ENCODE measurements at places on chromosomes 1 and 21.

- DNase-seq = no peak
- H3K27ac ChIP-seq = no peak overlapping the region
- no peaks in the 10 kb centered on the region for H3K36me3 ChIP-seq
- H3K27me3 ChIP-seq = no peaks in the 10 kb centered on the region
Observed at GRCh38 chr1:2835650-2836159, 34.2 kb upstream of the TTC34 start.

DNA sequence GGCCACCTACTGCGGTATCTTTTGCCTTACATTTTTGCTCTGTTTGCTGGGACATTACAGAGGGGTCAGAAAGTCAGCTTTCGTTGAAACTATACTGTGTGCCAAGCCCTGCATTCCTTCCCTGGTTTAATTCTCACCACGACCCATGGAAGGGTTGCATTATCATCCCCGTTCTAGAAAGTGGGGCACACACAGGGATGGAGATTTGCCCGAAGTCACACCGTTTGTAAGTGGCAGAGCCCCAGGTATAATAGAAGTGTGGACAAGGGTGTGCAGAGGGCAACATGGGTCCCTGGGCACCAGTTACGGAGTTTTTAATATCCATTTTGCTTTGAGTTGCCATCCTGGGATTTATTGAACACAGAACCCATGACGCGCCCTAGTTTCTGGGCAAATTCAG is 11.8 kb downstream of the DMRTB1 start:
- no peak for DNase-seq
- no peak overlapping the region for H3K27ac ChIP-seq
- no peaks in the 10 kb centered on the region for H3K4me1 ChIP-seq
- H3K27me3 ChIP-seq = peaks cover 3% of the 10 kb centered on the region

DNA sequence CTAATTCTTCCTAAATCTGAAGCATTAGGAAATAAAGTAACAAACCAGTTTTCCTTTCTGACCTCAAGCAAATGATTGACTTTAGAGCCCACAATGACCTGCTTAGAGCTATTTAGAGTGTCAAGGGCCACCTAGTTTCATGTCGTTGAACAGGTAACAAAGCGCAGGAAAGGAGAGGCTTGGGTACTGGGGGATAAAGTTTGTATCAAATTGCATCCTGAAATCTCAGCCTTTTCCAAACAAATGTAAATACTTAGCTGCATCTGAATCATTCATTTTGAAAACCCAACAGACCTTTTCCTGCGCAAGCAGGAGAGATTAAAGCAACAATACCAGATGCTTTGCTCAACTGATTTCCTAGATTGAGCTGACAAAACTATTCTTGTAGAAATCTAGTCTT is 121.2 kb downstream of the NRIP1 start:
- H3K4me1 ChIP-seq = no peaks in the 10 kb centered on the region
- no peaks in the 10 kb centered on the region for H3K36me3 ChIP-seq
- no peak overlapping the region for H3K27ac ChIP-seq
- H3K27me3 ChIP-seq = no peaks in the 10 kb centered on the region

DNA sequence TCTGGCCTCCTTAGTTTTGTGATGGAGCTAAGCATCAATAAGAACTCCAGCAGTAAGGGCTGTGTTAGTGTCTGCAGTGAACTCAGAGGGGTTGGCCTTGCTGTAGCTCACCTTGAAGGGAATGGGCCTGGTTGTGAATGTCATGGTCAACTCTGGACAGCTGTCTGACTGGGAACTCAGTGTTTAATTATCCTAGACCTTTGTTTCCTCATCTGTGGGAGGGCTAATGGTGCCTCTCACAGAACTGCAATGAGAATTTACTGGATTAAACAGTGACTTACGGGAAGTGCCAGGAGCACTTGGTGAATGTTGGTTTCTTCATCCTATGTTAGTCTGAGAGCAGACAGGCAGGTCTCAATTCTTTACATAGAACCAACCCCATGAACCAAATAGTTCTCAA is 23.7 kb downstream of the HMGCS2 start:
- DNase-seq = no peak
- H3K4me3 ChIP-seq = no peak overlapping the region
- H3K4me1 ChIP-seq = peaks cover 5% of the 10 kb centered on the region
- H3K27me3 ChIP-seq = peaks cover 8% of the 10 kb centered on the region
- H3K36me3 ChIP-seq = peaks cover 12% of the 10 kb centered on the region

DNA sequence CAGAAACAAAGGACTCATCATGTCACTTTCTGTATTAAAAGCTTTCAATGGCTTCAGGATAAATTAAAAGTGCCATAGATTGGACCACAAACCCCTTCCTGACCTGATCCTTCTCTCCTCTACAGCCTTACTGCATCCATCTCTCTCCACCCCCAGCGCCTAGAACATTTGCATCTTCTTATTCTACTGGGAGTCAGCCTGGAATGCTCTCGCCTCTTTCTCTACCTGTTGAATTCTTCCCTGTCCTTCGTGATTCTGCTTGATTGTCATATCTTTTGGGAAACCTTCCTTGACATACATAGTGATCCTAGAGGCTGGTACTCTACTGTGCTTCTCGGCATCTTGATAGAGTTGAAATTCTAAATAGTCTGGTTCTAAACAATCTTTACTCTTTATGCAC is 332.0 kb upstream of the PBX1 start:
- no peaks in the 10 kb centered on the region for H3K4me1 ChIP-seq
- no peak overlapping the region for H3K27ac ChIP-seq
- H3K36me3 ChIP-seq = no peaks in the 10 kb centered on the region
- no peak for DNase-seq
- H3K4me3 ChIP-seq = no peak overlapping the region

DNA sequence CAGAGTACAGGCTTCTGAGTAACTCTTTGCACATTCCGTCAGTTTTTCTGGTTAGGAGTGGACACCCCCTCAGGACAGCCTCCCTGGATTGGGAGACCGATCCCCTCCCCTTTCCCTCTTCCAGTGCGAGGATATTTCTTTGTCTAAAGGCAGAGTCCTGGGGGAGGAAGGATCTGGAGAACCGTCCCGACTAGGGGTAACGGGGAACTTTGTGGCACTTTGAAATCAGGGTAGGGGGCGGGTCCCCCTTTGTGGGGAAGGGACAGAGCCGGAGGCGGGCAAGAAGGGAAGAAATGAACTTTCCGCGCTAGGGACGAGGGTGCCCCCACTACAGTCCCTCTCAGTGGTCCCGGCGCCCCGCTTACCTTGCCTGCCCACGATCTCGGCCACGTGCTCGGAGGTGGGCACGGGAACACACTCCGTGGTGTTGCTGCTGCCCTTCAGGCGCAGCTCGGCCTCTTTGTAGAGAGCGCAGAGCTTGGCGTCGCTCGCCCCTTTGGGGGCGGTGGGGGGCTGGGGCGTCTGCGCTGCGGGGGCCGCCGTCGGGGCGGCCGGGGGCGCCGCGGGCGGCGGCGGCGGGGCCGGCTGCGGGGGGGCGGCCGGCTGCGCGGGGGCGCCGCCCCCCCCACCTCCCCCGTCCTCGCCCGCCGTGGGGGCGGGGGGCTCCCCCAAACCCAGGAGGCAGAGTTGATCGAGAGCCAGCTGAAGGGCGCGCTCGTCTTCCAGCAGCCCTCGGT is 917 bp downstream of the MEX3A start:
- H3K36me3 ChIP-seq = no peaks in the 10 kb centered on the region
- H3K4me3 ChIP-seq = peak overlapping the region; percentile 75
- no peak for DNase-seq
- peaks cover 4% of the 10 kb centered on the region for H3K4me1 ChIP-seq

GRCh38 chr1:65812065-65812464 is 19.4 kb downstream of the PDE4B start:
- peak overlapping the region; percentile 85 for H3K27ac ChIP-seq
- peaks cover 21% of the 10 kb centered on the region for H3K27me3 ChIP-seq
- peaks cover 1% of the 10 kb centered on the region for H3K36me3 ChIP-seq
- H3K4me3 ChIP-seq = no peak overlapping the region
- H3K4me1 ChIP-seq = peaks cover 19% of the 10 kb centered on the region
- DNase-seq = peak; percentile 74

DNA sequence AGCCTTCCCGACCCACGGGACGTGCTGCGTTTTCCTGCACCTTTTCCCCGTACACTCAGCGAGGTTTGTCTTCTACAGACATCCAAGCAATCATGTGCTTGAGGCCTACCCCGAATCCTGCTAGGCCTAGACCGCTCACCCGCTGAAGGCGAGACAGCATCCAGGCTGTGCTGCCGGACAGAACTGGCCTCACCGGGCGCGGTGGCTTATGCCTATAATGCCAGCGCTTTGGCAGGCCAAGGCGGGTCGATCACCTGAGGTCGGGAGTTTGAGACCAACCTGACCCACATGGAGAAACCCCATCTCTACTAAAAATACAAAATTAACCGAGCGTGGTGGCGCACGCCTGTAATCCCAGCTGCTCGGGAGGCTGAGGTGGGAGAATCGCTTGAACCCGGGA is 54.1 kb downstream of the ECE1 start:
- no peaks in the 10 kb centered on the region for H3K27me3 ChIP-seq
- H3K4me1 ChIP-seq = no peaks in the 10 kb centered on the region
- DNase-seq = no peak

DNA sequence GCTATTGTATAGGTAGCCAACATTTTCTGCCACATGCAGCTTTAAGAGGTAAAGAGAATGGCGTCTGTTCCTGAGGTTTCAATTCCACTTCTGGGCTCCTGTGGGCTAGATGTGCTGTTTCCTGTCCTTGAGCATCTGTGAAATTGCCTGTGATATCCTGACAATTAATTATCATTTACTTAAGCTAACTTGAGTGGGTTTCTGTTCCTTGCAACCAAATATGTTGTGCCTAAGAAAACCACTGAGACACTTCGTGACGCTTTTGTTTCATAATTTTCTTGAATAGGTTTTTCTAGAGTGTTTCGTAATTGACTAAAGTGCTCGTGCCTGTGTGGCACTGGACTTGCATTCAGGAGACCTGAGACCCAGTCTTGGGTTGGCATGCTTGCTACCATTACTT is 127.3 kb upstream of the POU3F1 start:
- no peak overlapping the region for H3K27ac ChIP-seq
- no peaks in the 10 kb centered on the region for H3K27me3 ChIP-seq
- H3K4me1 ChIP-seq = no peaks in the 10 kb centered on the region
- no peaks in the 10 kb centered on the region for H3K36me3 ChIP-seq
- no peak overlapping the region for H3K4me3 ChIP-seq

DNA sequence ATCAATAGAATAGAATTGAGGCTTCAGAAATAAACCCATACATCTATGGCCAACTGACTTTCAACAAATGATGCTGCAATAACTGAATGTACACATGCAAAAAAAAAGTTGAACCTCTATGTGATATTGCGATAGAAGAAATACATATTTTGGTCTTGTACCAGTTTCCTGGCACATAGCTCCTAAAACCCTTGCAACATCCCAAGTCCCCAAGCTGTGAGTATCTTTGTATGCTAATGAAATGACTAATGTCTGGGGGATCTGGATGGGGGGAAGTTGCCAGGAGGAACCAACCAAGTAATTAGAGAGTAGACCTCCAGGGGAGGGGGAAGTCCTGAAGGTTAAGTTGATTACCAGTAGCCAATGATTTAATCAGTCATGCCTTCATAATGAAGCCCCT is 24.4 kb downstream of the BLZF1 start:
- no peak for DNase-seq
- H3K4me3 ChIP-seq = no peak overlapping the region
- H3K4me1 ChIP-seq = peaks cover 14% of the 10 kb centered on the region
- no peaks in the 10 kb centered on the region for H3K27me3 ChIP-seq

GRCh38 chr1:174742805-174743653 is 256.7 kb upstream of the CACYBP start:
- peaks cover 3% of the 10 kb centered on the region for H3K27me3 ChIP-seq
- peaks cover 1% of the 10 kb centered on the region for H3K4me1 ChIP-seq
- no peaks in the 10 kb centered on the region for H3K36me3 ChIP-seq
- H3K27ac ChIP-seq = no peak overlapping the region

GRCh38 chr1:103171041-103171590 is 62.8 kb upstream of the COL11A1 start:
- H3K27me3 ChIP-seq = no peaks in the 10 kb centered on the region
- H3K4me1 ChIP-seq = no peaks in the 10 kb centered on the region
- H3K27ac ChIP-seq = no peak overlapping the region
- H3K36me3 ChIP-seq = no peaks in the 10 kb centered on the region
- no peak for DNase-seq

GRCh38 chr1:107276247-107276646 is 135.4 kb downstream of the NTNG1 start:
- DNase-seq = no peak
- no peaks in the 10 kb centered on the region for H3K36me3 ChIP-seq
- H3K4me1 ChIP-seq = peaks cover 6% of the 10 kb centered on the region
- H3K27ac ChIP-seq = no peak overlapping the region

GRCh38 chr1:53455364-53455991 is 3.7 kb upstream of the DMRTB1 start:
- no peak overlapping the region for H3K27ac ChIP-seq
- no peaks in the 10 kb centered on the region for H3K4me1 ChIP-seq
- H3K36me3 ChIP-seq = no peaks in the 10 kb centered on the region
- H3K4me3 ChIP-seq = no peak overlapping the region
- DNase-seq = no peak
- peaks cover 16% of the 10 kb centered on the region for H3K27me3 ChIP-seq

Data from activated CD4-positive, alpha-beta T cell treated with anti-CD3 and anti-CD28 coated beads, Interleukin-2, amount 10 ng/mL, durations not matched to agents 7 days and 5 days (primary cell).